ENCODE measurements at places on chromosomes 4 and X.

GRCh38 chr4:120977435-120977997, 55.0 kb upstream of the PRDM5 start:
- DNase-seq, result no peak

- no peak for DNase-seq
These were observed 43.5 kb downstream of the CCDC158 start for GRCh38 chr4:76377481-76377901.

DNA sequence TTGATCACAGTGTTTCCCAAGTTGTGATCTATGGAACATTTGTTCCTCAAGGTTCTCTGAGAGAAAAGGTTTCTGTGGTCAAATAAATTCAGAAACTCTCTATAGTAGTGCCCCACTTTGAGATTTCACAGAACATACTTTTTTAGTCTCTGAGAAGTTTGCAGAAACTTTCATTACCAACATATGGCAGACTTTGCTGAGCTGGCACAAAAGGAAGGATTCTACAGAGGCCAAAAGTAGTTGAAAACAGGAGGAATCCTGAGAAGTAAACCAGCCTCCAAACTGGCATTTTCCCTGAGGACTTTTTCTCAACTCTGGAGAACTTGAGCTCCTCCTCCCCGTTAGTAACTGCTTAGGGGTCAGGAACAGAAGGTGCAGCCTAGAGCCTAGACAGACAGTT, 117.8 kb upstream of the ESX1 start:
- no peak for DNase-seq

DNA sequence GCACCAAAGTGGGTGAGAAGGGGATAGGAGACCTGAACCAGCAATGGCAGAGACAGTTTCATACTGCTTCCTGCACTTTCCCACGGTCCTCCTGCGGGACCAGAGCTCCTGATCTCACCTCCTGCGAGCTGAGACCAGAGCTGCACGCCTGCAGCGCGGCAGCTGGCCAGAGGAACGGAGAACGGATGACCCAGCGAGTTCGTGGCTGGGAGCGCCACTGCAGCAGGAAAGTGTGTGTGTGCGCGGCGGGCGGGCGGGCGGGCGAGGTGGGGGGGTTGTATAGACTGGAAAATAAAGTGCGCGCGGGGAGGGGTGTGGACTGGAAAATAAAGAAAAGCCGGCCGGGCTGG, 16.5 kb downstream of the MCF2 start:
- no peak for DNase-seq

- no peak for DNase-seq
These were observed 353.0 kb downstream of the FBXO8 start for GRCh38 chr4:173930329-173930967.

- DNase-seq, result no peak
These were observed 28.4 kb downstream of the ASMTL start for GRCh38 chrX:1424147-1424851.

GRCh38 chrX:97790850-97791249, 907.1 kb downstream of the RPA4 start:
- DNase-seq, result no peak

DNA sequence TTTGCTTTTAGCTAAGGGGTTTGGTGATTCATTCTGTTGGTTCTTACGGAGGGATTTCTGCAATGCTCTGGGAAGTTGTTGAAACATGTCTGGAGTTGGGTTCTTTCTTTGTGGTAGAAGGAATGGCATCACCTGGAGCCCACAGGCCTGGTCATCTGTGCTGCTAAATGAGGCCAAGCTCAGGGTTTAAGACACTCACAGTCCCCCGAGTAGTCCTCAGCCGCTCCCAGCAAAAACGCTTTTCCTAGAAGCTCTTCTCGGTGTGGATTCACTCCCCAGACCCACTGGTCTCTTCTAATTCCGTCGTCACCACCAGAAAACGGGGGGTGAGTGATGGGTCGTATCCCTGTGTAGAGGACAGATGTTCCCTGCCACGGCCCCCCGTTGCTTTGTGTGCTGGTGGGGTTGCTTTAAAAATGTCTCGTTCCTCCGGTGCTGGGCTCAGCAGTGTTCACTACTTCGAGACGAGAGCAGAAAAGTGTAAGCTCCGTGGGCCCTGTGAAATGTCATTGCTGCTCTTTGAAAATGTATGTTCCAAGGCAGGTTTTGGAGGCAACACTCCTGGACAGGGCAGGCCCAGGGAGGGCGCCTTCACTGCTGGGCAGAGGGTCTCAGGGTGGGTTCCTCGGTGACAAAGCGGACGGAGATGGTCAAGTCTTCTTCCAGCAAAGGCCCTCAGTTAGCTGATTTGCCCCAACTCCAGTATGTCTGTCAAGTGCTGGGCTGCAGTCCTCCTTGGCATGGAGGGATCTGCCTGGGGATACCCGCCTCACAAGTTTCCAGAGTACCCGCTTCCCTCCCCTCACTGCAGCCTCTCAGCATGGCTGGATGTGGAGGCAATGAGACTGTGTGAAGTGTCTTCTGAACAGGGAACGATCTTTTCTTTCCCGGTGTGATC, 37.3 kb downstream of the PSAPL1 start:
- DNase-seq, result no peak

DNA sequence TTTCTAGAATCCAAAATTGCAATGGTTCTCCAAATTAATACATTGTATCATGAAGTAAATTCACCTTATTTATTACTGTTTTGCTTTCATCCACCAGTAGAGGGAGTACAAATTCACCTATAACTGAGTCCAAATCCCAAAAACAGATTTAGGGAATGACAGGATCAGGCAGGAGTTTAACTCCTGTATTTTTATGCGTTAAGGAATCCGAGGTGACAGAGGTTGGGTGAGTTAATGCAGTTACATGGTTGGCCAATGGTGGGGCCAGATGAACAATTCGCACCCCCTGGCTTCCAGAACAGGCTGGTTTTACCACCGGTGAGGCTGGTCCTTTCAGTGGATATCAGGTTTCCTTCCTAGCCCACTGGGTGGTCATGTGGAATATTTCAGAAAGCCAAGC, 82.4 kb downstream of the MTNR1A start:
- DNase-seq, result peak; percentile 26

DNA sequence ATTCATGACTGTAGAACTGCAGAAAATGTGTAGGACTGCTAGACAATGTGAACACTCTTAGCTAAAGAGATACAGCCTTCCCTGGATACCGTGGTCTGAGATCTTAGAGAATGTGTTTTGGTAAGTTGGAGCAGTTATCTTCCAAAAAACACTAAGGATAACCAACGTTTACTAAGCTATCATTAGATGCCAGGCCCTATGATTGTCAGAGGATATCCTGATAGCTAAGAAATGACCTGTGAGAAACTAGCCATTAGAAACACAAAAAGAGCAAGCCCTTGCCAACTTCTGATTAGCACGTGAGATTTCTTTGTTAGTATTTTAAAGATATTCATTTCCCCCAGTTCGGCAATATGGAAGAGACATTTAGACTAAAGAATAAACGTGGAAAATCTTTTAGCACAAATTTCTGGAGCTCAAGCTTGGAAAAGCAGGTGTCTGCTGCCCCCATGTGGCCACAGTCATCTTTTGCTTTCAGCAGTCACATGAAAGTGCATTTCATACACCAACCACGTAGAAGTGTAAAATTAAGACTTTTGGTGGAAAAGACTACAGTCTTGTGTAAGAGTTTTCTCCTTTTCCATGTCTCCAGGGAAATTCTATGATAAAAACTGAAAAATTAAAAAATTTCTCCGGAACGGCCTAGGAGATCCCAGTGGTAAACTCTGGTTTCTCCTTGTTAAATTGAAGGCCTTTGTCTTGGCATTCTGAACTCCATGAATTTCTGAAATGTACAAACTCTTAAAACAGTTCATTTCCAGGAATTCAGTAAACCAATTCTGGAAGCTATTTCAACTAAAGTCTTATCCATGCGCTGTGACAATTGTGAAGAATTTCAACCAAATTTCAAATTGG, 136.4 kb downstream of the ZNF674 start:
- DNase-seq, result peak; percentile 8

DNA sequence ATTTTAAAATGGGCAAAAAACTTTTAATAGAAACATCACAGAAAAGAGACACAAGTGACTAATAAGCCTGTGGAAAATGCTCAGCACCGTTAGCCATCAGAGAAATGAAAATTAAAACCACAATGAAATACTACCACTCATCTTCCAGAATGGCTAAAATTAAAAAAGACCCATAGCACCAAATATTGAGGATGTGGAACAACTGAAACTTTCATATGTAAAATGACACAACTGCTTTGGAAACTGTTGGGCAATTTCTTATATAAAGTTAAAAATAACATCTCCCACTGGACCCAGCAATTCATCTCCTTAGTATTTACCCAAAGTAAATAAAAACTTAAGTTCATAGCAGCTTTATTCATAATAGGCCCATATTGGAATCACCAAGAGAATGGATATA, 94.2 kb downstream of the TENM3 start:
- no peak for DNase-seq

DNA sequence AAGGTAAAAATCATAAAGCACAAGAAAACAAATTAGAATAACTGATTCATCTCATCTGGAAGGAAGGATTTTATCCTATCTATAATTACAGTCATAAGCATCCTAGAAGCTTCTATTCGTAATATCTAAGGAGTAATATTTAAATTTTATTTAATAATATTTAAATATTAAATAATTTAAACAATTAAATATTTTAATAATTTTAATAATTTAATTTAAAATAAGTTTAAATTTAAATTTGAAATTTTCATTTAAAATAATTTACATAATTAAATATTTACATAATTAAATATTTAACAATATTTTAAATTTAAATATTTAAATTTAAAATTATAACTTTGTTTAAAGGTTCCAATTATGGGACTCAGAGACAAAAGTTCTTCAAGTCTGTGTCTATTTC, 127.5 kb upstream of the GK2 start:
- no peak for DNase-seq

- no peak for DNase-seq
These were observed 4.0 kb downstream of the HNRNPH2 start for GRCh38 chrX:101411984-101412383.

DNA sequence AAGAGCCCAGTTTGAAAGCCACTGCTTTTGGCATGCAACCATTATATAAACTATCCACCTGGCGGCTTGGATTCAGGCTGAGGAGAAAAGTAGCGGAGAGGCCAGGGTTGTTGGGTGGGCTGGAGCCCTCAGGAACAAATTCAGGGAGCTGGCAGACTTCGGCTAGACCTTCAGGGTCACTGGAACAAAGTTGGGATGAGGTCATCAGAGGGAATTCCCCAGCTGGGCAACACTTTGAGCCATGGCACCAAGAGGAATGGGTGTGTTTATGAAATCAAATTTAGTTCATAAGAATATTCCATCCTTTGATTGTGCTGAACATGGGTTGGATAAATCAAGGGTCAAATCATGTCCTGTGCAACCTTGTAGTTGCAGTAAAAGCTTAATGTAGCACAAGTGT, 22.0 kb downstream of the MTMR1 start:
- no peak for DNase-seq

DNA sequence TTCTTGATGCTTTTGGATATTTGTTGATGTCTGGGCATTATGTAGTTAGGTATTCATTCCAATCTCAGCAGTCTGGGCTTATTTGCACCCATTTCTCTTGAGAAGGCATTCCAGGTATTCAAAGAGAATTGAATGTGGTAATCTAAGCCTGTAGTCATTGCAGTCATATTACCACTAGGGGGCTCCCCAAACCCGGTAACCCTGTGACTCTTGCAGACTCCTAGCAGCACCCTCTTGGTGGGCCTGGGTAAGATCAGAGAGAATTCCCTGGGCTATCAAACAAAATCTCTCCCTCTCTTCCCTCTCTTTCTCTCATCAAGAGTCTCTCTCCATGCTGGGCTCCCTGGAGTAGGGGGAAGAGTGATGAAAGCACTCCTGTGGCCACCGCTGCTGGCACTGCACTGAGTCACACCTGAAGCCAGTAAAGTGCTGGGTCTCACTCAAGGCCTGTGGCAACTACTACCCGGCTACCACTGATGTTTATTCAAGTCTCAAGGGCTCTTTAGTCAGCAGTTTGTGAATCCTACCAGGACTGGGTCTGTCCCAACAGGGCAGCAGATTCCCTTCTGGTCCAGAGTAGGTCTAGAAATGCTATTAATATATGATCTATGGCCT, 187.7 kb upstream of the NUDT10 start:
- DNase-seq, result peak; percentile 14

- no peak for DNase-seq
These were observed 107.5 kb downstream of the EGF start for GRCh38 chr4:110020139-110020538.

DNA sequence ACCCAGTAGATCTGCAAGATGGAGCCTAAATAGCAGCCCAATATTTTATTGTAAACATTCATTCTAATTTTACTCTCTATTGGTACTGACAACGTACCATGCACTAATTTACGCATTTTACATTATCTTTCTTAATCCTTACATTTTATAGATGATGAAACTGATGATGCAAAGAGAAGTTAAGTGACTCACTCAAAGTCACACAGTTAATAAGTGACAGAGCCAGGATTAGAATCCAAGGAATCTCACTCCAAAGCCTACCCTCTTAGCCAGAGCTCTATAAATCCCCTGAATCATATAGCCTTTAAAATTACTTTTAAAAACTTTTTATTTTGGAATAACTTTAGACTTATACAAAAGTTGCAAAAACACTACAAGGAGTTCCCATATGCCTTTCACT, 37.6 kb downstream of the PHKA1 start:
- no peak for DNase-seq

GRCh38 chrX:120697053-120697452, 67.2 kb upstream of the C1GALT1C1 start:
- no peak for DNase-seq

DNA sequence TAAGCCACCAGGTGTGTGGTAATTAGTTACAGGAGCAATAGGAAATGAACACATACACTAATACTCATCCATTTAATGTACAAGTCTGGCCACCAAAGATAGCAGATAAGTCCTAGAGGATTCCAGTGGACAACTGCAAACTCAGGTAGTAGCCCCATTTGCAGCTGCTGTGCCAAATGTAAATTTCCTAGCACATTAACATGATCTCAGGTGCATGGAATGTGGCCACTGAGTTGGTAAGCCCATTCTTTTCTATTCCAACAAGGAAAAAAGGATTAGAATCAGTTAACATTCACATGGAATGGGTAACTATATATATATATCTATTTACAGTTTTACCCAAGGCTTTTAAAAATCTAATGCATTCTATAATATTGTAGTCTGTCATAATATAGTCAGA, 23.3 kb upstream of the FRAS1 start:
- no peak for DNase-seq

- DNase-seq, result no peak
These were observed 102.1 kb upstream of the MID1IP1 start for GRCh38 chrX:38699121-38699520.

DNA sequence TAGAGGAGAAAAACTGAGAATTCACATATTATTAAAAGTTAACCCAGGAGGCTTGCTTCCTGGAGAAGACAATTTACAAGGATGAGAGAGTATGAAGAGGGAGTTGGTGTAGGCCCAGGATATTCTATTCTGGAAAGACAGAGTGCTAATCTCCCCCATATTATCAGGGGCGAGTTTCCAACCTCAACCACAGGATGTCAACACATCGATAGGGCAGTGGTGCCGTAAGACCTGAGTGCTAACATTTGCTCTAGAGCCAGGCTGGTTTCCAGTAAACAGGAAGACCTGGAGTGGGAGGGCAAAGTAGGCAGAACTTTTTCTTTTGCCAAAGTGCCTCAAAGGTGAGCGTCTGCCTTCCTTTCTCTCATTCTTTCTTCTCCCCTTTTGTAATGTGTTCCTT, 2.8 kb upstream of the AWAT1 start:
- DNase-seq, result no peak

- no peak for DNase-seq
These were observed 17.0 kb upstream of the WDR17 start for GRCh38 chr4:176048631-176049030.

GRCh38 chr4:155241225-155241624, 32.8 kb downstream of the NPY2R start:
- DNase-seq, result no peak

GRCh38 chrX:78540171-78540570, 119.0 kb downstream of the RTL3 start:
- no peak for DNase-seq

GRCh38 chr4:87049508-87049907, 114.7 kb downstream of the AFF1 start:
- peak; percentile 64 for DNase-seq

Measured in NCI-H1092 (cell line).